Hematopoietic multipotent progenitor cell treated with erythropoietin and hydrocortisone succinate and interleukin-3 and kit ligand, for 8 days (in vitro differentiated cells): ENCODE measurements at places on chromosomes 2 and 18.

GRCh38 chr2:75186821-75187220 is 12.5 kb downstream of the TACR1 start:
- no peak for DNase-seq

GRCh38 chr18:63465059-63465458 is 11.7 kb upstream of the SERPINB5 start:
- no peak for DNase-seq

GRCh38 chr18:3972291-3972930 is 482.7 kb downstream of the DLGAP1 start:
- DNase-seq = no peak

- no peak for DNase-seq
Observed at GRCh38 chr2:69366-70344, 23.4 kb upstream of the FAM110C start.

DNA sequence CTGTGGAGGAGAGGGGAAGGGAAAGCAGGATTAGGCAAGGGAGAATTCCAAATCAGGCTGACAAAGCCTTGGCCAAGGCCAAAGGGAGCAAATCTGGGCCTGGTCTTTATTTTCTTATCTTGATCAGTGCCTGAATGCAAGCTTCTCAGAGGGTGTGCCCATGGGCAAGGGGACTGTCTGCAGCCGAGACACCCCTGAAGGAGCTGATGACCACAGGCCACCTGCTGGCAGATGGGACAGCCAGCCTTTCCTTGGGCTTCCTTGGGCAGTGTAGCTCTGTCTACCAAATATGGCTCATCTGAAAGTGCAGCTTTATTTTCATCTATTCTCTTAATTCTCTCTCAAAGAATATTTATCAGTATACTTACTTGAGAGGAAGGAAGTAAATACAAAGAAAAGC is 117.0 kb downstream of the PKP4 start:
- DNase-seq = no peak
